ENCODE measurements at places on chromosomes 3 and 15.

GRCh38 chr15:48541341-48542278 lies 103.9 kb downstream of the FBN1 start:
- ATAC-seq, result no peak

DNA sequence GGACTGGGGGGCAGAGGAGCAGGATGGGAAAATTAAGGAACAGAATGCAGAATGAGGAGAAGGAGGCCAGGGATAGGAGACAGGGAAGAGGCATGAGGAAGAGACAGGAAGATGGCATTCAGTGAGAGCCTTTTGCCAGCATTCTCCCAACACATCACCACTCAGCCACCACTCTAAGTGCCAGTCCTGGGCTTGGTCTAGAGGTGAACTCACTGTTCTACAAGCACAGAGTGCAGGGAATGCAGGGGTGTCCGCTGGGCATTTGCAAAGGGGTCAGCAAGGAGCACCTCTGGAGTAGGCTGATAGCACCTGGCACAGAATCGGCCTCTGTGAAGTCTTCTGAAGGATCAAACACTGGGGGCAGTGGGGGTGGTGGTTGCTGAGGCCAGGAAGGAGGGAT lies 14.6 kb upstream of the IGDCC3 start:
- ATAC-seq, result no peak

- ATAC-seq, result peak; percentile 71
These were observed 16.1 kb downstream of the SH2D7 start for GRCh38 chr15:78108300-78109084.

DNA sequence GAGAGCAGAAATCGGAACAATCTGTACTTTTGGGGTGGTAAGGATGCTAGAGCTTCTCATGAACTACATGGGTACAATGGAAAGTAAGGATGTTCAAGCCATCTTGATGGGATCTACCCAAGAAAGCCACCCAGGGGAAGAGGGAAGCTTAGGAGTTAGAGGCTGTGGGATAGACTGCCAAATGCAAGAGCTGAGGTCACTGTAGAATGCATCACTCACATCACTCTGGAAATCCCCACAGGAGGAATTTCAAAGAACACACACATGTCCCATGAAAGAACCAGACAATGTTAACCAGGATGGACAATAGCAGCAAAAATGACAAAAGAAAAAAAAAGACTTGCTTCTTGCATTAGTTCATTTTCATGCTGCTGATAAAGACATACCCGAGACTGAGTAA lies 32.8 kb upstream of the UBE2E2 start:
- ATAC-seq, result no peak

- peak; percentile 62 for ATAC-seq
These were observed 36.7 kb upstream of the BLM start for GRCh38 chr15:90680371-90680935.

- no peak for ATAC-seq
These were observed 881.3 kb upstream of the NR2F2 start for GRCh38 chr15:95449230-95449628.

GRCh38 chr15:50886139-50886467 lies 22.4 kb upstream of the AP4E1 start:
- ATAC-seq, result no peak

DNA sequence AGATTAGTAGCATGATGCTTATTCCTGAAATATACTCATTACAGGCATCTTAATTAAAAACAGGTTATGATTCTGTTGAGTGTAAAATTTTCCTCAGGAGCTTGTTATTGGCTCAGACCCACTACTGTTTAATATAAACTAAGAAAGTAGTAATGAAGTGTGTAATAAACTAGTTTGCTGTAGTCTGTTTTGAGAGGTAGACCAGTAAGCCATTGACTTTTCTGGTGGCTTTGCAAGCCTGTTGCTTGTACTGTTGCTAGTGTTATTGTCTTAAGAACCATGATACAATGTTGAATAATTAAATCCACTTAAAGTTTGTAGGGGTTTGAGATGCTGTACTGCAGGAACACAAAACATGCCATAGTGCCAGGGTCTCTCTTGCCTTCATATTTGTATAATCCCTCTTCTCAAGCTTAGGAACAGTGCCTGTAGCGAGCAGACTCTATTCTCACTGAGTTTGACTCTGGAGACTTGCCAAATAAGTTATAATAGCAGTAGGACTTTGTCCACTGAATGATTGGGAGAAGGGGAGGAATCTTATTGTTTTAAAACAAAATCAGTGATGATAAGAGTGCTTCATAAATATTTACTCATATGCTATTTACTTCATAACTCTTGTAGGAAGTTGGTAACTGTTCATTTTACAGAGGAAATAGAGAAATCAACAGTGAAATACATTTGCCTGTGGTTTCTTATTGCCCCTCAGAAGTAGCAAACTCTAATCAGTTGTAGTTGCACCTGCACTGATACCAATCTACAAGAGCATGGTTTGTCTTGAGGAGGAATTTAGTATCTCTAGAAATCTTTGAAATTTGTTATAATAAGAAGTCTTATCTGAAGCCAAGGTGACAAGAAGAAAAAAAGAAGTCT lies 13.4 kb downstream of the TCF12 start:
- ATAC-seq, result no peak

DNA sequence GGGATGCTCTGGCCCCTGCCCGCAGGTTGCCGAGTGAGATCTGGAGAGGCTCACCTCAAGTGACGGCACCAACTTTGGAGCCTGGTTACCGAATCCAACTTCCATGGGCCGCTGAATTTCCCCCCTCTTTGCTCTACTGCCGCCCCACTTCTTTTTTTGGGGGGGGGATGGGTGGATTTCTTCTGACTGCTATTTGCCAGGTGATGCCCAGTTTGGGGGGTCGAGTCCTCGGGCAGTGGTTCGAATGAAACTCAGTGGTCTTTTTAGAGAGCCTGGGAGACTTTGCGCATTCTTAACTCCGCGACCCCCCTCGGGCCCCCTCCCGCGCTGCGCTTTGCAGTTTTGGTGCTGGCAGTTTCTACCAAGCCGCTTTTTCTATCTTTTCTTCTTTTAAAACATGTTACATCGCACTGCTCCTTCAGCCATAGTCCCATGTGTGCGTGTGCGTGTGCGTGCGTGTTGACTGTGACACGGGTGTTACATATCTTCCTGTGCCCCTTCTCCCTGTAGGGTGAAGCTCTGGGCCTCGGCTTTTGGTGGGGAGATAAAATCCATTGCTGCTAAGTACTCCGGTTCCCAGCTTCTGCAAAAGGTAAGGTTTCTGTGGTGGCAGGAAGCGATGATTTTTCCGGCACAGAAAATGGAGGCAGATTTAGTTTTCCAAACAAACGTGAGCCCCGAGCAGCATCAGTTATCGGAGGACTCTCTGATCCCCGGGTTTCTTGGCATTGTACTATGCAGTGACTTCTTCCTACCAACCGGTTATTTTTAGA lies 837 bp downstream of the CACNA2D3 start:
- ATAC-seq, result no peak

GRCh38 chr15:91498749-91499062 lies 354.8 kb upstream of the SLCO3A1 start:
- ATAC-seq, result no peak

DNA sequence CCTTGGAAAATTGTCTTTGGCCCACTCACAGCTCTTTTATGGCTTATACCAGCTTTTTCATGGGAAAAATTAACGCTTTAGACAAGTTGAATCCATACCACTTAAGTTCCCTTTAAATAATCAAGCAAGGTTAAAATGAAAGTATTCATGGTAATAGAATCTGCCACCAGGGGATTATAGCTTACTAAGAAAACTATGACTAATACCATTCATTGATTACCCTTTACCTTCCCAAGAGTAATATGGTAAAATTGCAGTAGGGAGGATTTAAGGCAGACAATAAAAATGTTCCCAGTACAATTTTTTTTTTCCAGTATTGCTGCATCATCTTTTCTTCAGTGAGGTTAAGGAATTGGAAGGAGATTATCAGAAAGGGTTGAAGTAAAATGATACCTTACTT lies 641.1 kb upstream of the NAALADL2 start:
- no peak for ATAC-seq

DNA sequence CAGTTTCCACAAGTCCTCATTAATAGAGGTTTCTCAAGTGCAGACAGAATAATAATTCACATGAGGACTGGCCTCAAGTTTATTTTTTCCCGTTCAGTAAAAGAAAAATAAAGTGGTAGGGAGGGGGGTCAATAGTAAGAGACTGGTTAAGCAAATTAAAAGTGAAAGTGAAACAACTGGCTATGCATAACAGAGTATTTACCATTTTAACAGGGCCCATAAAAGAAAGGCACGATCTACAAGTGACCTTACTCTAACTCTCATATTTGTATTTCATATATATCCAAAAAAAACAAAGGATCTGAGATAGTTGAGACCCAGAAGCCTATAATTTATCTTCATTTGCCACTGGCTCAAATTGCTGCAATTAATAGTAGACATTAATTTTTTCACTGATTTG lies 686.3 kb downstream of the NTRK3 start:
- ATAC-seq, result no peak

- ATAC-seq, result no peak
These were observed 234.4 kb upstream of the TPRG1 start for GRCh38 chr3:188937389-188937788.

GRCh38 chr15:38424101-38424552 lies 29.8 kb upstream of the FAM98B start:
- no peak for ATAC-seq

DNA sequence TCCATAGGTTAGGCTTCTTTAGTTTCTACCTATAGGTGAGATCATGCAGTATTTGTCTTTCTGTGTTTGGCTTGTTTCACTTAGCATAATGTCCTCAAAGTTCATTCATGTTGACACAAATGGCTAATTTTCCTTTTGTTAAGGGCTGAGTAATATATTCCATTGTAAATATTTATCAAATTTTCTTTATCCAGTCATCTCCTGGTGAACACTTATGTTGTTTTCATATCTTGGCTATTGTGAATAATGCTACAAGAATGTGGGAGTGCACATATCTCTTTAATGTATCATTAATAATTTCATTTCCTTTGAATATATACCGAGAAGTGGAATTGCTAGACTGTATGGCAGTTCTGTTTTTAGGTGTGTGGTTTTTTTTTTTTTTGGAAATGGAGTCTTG lies 250.9 kb upstream of the SEMA6D start:
- no peak for ATAC-seq

DNA sequence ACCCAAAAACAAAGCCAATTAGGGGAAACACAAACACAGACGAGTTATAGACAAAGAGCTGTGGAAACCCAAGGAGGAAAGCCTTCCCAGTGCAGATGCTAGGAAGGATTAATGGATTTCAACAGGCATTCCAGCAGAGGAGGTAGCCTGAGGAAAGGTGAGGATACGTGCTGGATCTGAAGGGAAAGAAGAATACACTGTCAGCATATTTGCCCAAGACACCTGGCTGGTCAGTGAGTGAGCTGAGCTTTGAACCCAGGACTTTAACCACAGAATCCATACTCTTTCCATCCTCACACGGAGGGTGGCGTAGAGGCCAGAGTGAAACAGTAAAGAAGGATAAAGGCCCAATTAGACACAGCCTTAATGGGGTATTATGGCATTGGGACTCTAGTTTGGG lies 9.1 kb upstream of the BFSP2 start:
- no peak for ATAC-seq
